ENCODE measurements at places on chromosomes 7 and 10. TPM values are rescaled to one million over a fixed set of nuclear protein-coding genes. Genes with fewer than 3 reads are reported as not detected.

TRPV6 gene
- not detected for total RNA-seq

AGAP5 gene
- total RNA-seq, result 4.5 TPM

FEZF1 gene
- not detected for total RNA-seq

BET1 gene
- total RNA-seq, result 31.0 TPM

CLCN1 gene
- not detected for total RNA-seq

DNA sequence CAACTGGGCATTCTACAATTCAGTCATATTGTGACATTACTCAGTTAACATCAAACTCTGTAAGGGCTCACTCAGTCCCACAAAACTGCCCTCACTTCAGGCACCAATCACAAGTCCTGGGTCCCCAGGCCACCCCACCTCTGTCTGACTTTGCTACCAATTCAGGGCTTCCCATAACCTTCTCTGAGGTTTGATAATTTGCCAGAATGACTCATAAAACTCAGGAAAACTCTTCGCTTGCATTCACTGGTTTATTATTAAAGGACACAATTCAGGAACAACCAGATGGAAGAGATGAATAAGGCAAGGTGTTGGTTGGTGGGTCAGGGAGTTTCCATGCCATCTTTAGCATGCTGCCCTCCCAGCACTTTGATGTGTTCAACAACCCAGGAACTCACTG lies 41.3 kb downstream of the AVL9 start:
- no peak for DNase-seq
- no peaks in the 10 kb centered on the region for H3K27me3 ChIP-seq
- H3K36me3 ChIP-seq, result no peaks in the 10 kb centered on the region
- H3K27ac ChIP-seq, result no peak overlapping the region

- H3K27me3 ChIP-seq, result no peaks in the 10 kb centered on the region
- DNase-seq, result no peak
- H3K4me1 ChIP-seq, result peaks cover 17% of the 10 kb centered on the region
- H3K4me3 ChIP-seq, result no peak overlapping the region
- no peaks in the 10 kb centered on the region for H3K36me3 ChIP-seq
These were observed 122.8 kb downstream of the CUBN start for GRCh38 chr10:17006631-17007417.

DNA sequence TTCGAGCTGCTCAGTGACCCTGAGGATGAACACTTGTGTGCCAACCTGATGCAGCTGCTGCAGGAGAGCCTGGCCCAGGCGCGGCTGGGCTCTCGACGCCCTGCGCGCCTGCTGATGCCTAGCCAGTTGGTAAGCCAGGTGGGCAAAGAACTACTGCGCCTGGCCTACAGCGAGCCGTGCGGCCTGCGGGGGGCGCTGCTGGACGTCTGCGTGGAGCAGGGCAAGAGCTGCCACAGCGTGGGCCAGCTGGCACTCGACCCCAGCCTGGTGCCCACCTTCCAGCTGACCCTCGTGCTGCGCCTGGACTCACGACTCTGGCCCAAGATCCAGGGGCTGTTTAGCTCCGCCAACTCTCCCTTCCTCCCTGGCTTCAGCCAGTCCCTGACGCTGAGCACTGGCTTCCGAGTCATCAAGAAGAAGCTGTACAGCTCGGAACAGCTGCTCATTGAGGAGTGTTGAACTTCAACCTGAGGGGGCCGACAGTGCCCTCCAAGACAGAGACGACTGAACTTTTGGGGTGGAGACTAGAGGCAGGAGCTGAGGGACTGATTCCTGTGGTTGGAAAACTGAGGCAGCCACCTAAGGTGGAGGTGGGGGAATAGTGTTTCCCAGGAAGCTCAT lies 1.1 kb downstream of the DDIT4 start:
- H3K27me3 ChIP-seq, result no peaks in the 10 kb centered on the region
- H3K4me3 ChIP-seq, result peak overlapping the region; percentile 77
- DNase-seq, result peak; percentile 87

GRCh38 chr10:56469482-56469881 lies 108.4 kb upstream of the ZWINT start:
- no peak overlapping the region for H3K4me3 ChIP-seq
- no peaks in the 10 kb centered on the region for H3K36me3 ChIP-seq
- H3K27ac ChIP-seq, result no peak overlapping the region
- H3K4me1 ChIP-seq, result no peaks in the 10 kb centered on the region

DNA sequence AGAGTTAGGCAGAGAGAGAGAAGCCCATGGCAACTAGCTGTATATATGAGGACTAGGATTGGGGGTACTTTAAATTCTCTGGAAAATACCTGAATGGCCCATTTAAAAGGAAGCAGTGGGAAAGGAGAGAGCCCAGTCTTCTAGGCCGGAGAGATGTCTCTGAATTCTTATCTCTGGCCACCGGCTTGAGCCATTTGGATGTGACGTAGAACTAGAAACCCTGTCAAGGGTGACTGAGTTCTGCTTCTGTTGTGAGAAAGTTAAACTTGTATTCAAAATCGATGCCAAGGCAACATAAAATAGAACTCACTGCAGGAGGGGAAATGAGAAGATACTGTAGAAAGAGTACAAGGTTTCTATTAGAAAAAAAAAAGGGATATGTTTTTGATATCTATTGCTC lies 6.3 kb upstream of the GSTK1 start:
- H3K27me3 ChIP-seq, result no peaks in the 10 kb centered on the region
- no peaks in the 10 kb centered on the region for H3K4me1 ChIP-seq
- no peak overlapping the region for H3K4me3 ChIP-seq
- H3K36me3 ChIP-seq, result no peaks in the 10 kb centered on the region
- no peak overlapping the region for H3K27ac ChIP-seq

GRCh38 chr7:4629287-4629895 lies 52.7 kb upstream of the FOXK1 start:
- no peak for DNase-seq
- peaks cover 6% of the 10 kb centered on the region for H3K4me1 ChIP-seq

- H3K4me1 ChIP-seq, result no peaks in the 10 kb centered on the region
- DNase-seq, result no peak
- H3K36me3 ChIP-seq, result no peaks in the 10 kb centered on the region
- no peak overlapping the region for H3K4me3 ChIP-seq
These were observed 19.9 kb upstream of the IFIT1B start for GRCh38 chr10:89357975-89358374.

Data from sigmoid colon (tissue), 7 donors.